ENCODE measurements at places on chromosomes 5 and 9. TPM values are rescaled to one million over a fixed set of nuclear protein-coding genes. Genes with fewer than 3 reads are reported as not detected.

TMEM174 gene
- total RNA-seq: not detected

SLC45A2 gene
- under 0.01 TPM for total RNA-seq

IFNB1 gene
- total RNA-seq: not detected

AK3 gene
- 53.7 TPM for total RNA-seq

MAST4 gene
- total RNA-seq: 16.6 TPM

KIF4B gene
- under 0.01 TPM for total RNA-seq

LCP2 gene
- 0.25 TPM for total RNA-seq

TAS2R1 gene
- not detected for total RNA-seq

SPINK4 gene
- not detected for total RNA-seq

IFNA21 gene
- not detected for total RNA-seq

GPR151 gene
- not detected for total RNA-seq

MEF2C gene
- total RNA-seq: 10.9 TPM

FBXL17 gene
- total RNA-seq: 9.0 TPM

TICAM2 gene
- 7.6 TPM for total RNA-seq

IL9 gene
- not detected for total RNA-seq

TLR4 gene
- total RNA-seq: 2.5 TPM

PGGT1B gene
- total RNA-seq: 19.9 TPM

FOXD4L6 gene
- total RNA-seq: 0.11 TPM

FCN2 gene
- total RNA-seq: not detected

RICTOR gene
- total RNA-seq: 45.7 TPM

FBP1 gene
- not detected for total RNA-seq

All from uterine smooth muscle cell (primary cell).